ENCODE measurements at places on chromosomes 13 and 19.

DNA sequence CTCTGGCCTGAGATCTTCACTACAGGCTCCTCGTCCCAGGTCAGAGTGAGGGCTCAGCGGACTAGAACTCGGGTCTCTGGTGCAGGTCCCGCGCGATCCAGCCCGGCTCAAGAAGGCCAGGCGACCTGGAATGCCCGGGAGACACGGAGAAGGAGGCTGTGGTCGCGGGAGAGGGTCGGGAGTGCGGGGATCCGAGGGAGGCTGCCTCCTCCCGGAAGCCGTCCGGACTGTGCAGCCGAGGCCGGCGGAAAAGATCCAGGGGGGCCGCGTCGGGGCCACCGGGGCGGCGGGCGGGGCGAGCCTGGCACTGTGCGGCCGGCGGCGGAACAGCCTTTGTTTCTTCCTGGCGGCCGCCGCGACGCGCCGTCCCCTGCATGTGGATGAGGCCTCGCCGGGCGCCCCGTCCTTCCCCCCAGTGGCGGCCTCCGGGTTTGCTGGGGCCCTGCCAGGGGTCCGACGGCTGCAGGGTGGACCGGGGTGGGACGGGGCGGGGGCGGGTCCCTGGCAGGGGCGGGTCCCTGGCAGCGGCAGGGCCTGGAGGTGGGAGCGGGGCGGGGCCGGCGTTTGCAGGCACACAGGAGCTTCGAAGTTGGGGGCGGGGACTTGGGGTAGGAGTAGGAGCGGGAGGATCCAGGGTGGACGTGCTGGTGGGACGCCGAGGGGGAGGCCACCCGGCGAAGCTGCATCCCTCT lies 1.0 kb upstream of the SLC7A10 start:
- no peak for DNase-seq

DNA sequence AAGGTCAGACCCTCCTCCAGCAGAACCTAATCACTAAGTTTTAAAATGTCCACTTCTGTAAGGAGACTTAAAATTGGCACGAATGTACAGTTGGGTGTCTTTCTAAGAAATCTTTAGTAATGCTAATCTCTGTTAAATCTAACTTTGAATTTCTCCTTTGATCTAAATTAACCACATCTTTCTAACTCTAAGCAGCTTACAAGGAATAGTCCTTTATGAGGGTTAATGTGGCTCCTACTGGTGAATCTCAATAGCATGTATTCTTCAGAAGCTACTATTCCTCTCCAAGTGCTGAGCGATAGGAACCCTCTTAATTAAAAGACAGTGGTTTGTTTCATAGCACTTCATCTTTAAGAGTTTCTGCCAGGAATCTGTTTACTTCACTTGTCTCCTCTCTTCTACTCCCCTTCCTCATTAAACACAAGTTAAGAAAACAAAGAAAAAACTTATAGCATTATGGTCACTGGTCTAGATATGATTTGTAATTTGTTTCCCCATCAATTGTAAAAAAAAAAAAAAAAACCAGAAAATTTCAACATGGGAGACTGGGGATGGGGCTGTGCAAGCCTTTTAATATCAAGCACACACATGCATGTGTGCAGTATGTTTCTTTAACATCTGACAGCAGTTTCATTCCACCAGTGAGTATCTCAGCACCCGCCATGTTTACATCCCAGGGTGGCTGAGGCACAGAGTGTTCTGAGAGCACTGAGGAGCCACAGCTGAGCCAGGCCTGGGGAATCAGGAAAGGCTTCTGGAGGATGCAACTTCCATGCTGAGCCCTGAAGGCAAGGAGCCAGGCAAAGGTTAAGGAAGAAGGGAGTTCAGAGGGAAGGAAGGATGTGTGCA lies 57.7 kb downstream of the ATP7B start:
- DNase-seq, result no peak

GRCh38 chr19:35868823-35869326 lies 501 bp downstream of the APLP1 start:
- no peak for DNase-seq

DNA sequence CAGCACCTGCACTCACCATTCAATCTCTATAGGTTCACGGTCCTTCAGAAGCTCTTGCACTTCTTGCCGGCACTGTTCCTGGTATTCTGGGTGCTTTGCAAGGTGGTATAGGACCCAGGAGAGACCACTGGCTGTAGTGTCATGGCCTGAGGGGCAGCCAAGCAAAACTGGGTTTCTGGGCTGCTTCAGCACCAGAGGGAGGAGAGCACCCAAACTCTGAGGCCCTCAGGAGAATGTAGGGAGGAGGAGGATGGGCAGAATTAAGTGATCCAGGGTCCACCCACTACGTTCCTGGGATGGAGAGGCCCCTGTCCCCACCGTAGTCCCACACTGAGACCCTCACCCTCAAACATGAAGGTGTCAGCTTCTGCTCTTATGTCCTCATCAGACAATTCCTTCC lies 12.3 kb downstream of the CYP4F11 start:
- no peak for DNase-seq

DNA sequence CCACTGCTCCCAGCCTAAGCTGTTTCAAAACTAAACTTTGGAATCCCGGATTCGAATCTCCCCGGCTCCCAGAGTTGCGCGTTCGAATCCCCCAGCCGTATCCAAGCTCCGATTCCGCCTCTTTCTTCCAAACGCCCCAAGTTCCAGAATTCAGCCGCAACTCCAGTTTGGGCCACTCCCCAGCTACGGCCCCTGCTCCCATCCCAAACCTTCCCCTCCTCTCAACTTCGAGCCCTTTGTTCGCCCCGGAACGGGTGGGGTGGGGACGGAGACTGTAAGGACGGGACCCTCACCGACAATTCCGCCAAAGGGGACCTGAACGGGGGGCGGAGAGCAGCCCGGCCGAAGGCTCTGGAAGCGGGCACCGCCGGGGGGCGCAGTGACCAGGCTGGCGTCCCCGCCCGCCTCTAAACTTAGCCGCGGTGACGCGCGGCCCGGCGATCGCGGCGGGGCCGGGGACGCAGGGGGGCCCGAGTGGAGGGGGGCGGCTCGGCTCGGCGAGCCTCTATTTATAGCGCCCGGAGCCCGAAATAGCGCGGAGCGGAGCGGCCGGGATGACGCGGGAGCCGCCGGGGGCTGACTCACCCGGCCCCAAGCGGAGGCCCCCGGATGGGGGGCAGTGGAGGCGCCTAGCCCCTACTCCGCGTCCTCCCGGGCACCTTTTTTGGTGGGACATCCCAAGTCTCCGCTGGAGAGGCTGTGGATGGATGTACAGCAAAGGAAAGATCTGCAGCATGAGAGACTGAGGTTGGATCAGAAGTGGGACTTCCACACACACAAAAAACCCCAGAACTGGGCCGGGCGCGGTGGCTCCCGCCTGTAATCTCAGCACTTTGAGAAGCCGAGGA lies 4.9 kb upstream of the ERCC1 start:
- peak; percentile 64 for DNase-seq

DNA sequence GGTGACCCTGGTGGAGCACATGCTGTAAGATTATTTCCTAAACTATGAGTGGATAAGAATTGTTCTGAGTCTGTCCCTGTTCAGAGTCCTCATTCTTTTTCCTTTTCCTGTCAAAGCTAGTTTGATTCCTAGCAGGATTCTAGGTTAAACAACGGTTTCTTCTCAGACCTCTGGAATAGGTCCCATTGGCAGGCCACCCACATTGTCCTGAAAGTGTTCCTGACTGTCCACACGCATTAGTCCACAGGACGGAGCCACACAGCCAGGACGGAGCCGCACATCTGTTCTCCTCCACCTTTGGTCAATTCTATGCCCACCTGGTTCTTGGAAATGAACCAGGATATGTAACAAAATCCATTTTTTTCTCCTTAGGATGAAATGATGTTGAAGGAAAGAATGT lies 46.1 kb downstream of the ANKRD10 start:
- DNase-seq, result no peak

- DNase-seq, result no peak
These were observed 193.0 kb upstream of the NBEA start for GRCh38 chr13:34749046-34749445.

DNA sequence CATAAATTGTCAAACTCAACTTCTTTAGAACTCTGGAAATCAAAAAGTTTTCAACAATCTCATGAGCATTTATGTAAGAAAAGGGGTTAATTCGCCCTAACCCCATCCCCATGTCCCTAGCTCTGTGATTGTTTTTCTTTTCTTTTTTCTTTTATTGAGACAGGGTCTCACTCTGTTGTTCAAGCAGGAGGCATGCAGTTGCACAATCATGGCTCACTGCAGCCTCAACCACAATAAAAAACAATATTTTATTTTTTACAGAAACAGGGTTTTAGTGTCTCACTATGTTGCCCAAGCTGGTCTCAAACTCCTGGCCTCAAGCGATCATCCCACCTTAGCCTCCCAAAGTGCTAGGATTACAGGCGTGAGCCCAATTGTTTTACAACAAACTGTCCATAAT lies 16.7 kb downstream of the VWA8 start:
- no peak for DNase-seq

DNA sequence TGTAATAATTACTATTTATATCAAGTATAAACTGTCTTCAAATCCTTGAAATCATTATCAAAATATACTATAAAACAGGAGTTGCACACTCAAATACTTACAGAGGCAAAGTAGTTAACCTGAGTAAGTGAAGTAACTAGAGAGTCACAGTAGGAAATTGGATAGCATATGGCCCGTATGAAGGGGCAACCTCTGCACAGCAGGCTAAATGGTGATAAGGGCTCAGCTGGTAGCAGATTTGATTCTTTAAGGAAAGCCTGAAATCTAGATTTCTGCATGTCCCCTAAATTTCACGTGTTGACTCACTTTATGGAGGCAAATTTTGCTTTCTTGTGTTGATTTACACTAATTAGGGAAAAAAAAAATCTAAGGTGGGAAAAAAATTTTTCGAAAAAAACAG lies 46.4 kb downstream of the STOML3 start:
- DNase-seq, result no peak

- no peak for DNase-seq
These were observed at the start of gene SHANK1 for GRCh38 chr19:50719566-50719965. SHANK1 (minus strand) TSS chr19:50719802; CDS start chr19:50716919, 2,883 bp downstream.

GRCh38 chr19:49492573-49493405 lies 3.4 kb upstream of the RPS11 start:
- no peak for DNase-seq

DNA sequence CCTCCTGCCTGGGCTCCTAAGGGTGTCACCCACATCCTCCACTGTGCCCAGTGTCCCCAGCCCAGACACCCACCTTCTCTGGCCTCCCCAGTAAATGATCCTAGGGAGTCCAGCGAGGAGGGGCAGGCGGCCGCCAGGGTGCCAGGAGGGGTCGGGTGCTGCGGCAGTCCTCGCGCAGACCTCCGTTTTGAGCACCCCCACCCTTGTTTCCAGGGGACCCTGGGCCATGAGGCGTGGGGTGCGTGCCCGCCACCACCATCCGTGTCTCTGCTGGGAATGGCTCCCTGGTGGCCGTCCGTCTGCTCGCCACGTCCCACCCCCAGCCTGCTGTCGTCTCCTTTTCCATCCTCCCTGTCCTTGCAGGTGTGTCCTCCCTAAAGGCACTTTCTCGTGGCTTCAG lies 133.0 kb downstream of the KDM4B start:
- no peak for DNase-seq

DNA sequence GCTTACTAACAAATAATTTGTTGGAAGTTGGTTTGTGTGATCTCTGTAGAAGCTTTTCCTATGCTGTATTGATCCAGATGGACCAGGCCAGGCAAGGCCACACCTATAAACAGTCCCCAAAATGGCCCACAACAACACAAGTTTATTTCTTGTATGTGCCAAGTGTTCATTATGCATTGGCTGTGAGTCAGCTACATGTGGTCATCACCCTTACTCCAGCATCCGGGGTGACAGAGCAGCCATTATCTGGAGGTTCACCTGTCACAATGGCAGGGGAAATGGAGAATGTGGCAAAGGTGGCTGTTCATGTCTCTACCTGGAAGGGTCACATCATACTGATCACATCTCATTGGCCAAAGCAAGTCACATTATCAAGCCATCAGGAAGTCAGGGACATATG lies 164.3 kb downstream of the DCT start:
- no peak for DNase-seq

DNA sequence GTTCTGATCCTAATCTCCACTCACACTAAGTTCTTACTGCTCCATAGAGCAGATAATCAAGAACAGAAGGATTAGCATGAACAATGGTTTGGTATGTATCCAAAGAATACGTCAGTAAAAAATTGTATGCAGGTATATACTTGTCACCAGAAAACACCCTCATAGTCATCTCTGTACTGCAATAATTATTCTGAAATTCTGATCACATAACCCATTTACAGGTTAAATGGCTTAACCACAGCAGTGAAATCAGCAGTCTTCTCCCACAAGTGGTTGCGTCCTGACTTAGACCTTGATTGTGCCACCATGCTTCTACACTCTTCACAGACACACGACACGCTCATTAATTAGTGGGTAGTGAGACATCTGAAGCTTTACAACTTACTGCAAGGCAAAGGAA lies 50.9 kb downstream of the LNX2 start:
- no peak for DNase-seq

- DNase-seq, result no peak
These were observed 164.3 kb upstream of the TUBA3C start for GRCh38 chr13:19345916-19346422.

DNA sequence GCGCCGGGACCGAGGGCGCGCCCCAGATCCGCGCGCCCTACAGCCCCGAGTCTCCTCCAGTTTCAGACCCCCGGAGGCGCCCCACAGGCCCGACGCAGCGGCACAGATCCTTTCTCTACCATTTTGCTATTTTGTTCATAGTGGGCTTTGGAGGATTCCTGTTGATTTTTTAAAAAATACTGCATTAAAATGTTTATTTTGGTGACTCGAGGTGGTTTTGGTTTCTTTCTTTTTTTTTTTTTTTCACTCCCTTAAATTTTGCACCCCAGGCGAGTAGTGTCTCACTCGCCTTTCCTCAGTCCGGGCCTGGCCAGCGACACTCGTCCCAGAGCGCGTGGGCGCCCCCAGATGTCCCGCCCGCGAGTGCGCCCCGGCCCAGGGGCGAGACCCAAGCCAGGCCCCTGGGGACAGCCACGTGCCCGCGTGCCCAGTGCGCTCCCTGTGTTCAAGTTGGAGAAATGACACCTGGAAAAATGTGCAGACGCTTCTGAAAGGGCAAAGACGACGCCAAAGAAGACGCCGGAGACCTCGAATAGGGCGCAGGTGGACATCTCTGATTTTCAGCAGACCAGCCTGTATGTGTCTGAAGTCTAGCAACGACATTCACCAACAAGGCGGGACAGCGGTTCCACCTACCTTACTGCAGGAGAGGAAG lies 471 bp upstream of the INSR start:
- DNase-seq, result peak; percentile 14

- peak; percentile 66 for DNase-seq
These were observed 714 bp downstream of the POLRMT start for GRCh38 chr19:632579-633067.

- no peak for DNase-seq
These were observed 14.5 kb downstream of the FFAR2 start for GRCh38 chr19:35462476-35462953.

- DNase-seq, result no peak
These were observed 1.7 kb upstream of the FBXW9 start for GRCh38 chr19:12698138-12698537.
